ENCODE measurements at places on chromosomes 1 and 21.
A peak's percentile ranks its signal among the peaks of the same experiment; 100 is the strongest.

- no peak for DNase-seq
These were observed 130.6 kb downstream of the SNX7 start for GRCh38 chr1:98792123-98792522.

DNA sequence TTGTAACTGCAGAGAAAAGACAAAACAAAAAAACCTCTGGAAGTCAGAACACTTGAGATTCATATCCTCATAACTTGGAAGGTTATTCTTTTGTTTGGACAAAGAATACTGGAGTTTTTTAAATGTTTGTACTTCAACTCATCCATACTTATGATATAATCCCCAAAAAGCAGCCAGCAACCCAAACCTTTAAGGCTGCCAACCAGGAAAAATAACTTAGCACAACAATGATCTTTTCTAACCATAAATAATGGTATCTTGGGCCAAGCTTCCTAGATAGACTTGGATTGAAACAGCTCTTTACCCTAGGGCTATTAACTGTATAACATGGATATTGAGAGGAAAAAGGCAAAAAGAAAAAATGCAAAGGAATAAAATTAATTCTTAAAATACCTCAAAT, 335.1 kb downstream of the LTN1 start:
- no peak for DNase-seq

DNA sequence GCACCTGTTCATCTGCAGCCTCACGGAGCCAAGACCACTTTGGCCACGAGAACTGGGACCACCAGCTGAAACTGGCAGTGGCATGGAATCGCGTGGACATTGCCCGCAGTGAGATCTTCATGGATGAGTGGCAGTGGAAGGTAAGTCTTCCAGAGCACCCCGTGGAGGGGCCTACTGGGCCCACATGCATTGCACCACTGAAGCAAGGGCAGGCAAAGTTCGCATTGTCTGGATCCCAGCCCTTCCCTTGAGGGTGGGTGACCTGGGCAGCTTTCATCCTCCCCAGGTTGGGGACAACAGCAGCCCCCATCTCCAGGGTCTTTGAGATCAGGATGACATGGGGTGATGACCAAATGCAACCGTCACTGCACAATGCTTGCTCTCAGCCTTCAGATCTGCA, 37.5 kb downstream of the TRPM2 start:
- DNase-seq, result no peak

GRCh38 chr21:29145852-29146453, 15.5 kb downstream of the MAP3K7CL start:
- no peak for DNase-seq

- no peak for DNase-seq
These were observed 31.3 kb downstream of the PTGFRN start for GRCh38 chr1:116940814-116941599.

DNA sequence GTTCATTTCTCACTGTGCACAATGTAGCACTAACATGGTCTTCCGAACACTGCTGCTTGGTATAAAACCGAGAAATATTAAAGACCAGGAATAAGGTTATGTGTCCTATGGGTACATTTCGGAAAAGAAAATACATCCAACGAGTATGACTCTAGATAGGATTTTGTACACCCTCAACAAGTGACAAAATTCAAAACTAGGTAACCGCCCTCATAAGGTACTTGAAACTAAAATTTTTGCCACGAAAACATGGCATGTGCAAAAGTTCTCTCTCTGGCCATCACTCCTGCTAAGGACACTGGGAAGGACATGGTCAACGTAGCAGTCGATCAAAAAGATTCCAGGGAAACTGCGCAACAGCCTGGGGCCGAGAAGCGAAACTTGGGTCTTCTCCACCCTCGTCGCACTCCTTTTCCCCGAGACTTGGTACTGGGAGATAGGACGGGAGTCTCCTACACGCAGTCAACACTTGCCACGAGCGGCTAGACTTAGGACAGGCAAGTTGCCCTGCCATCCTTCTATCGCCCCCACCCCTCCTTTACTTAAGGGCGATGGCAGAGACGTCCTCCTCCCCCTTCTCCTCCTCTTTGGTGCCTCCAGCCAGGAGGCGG, 338 bp upstream of the TOR1AIP1 start:
- DNase-seq, result peak; percentile 85

GRCh38 chr1:45833361-45833760, 29.9 kb downstream of the MAST2 start:
- no peak for DNase-seq

- DNase-seq, result no peak
These were observed 417.8 kb downstream of the MRPL39 start for GRCh38 chr21:25189497-25189896.

GRCh38 chr1:52296345-52296744, 69.7 kb downstream of the CC2D1B start:
- peak; percentile 70 for DNase-seq

- no peak for DNase-seq
These were observed 42.0 kb downstream of the MTR start for GRCh38 chr1:236837115-236837514.

DNA sequence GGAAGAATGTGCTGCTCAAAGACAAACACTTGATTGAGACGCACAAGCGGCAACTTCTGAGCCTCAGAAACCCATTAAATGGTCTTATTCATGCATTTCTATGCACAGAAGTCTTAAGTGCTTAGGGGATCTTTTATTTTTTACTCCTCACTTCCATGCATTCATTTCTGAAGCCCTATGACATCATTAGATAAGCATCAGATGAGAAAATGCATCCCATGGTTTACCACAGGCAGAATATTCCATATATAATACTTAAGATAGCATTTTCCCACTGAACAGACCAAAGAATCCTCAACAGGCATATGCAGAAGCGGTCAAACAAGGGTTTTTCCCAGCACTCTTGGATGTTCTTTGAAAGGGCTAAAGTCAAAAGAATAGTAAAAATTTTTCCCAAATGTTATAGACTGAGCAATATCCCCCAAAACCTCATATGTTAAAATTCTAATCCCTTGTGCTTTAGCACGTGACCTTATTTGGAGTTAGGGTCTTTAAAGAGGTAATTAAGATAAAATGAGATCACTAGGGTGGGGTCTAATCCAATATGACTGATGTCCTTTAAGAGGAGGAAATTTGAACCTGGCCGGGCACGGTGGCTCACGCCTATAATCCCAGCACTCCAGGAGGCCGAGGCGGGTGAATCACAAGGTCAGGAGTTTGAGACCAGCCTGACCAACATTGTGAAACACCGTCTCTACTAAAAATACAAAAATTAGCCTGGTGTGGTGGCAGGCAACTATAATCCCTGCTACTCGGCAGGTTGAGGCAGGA, 22.6 kb upstream of the FAM89A start:
- no peak for DNase-seq

- DNase-seq, result no peak
These were observed 3.0 kb downstream of the ALX3 start for GRCh38 chr1:110067479-110067892.

GRCh38 chr1:57307392-57308170, 116.3 kb downstream of the DAB1 start:
- no peak for DNase-seq

DNA sequence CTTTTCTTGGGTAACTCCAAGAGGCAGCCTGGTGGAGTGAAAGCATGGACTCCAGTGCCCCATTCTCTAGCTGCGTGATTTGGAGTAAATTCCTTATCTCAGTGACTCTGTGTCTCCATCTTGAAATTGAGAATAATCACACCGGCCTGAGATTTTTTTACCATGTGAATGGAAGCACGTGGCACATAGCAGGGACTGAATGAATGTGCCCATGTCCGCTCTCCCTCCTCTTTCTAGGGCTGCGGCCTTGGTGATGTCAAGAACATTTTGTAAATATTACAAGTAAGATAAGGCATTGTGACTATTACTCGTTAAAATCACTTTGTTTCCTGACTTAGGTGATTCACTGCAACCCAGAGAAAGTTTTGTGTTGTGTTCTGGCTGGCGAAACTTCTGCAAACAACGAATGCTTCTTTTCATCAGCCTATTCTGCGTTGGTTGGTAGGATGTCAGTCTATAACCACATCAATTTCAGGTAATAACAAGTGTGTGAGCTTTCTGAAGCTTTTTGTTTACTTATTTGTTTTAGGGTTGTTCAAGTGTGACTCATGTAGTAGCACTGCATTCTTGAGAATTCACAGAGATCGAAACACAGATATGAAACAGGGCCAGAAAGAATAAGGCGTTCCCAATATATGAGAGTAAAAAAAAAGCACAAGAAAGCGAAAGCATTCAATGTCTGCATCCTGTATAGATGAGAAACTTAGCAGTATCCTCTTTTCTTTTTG, 135.7 kb upstream of the SLC45A1 start:
- DNase-seq, result no peak

DNA sequence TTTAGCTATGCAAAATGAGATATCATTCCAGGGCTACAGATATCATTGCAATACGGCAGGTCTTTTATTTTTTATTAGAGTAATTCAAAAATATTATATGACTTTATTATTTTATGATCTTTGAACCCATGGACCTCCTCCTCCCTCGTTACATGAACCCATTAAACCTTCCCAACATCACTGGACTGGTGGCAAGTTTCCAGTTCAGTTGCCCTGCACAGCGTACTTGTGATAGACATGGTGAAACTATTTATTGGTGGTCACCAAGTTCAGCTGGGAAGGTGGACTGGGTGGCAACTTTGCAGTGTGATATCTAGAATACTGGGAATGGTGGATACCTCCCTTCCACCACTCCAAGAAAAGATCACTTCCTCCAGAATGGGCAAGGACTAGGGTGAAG, 52.5 kb downstream of the SLC30A10 start:
- no peak for DNase-seq

DNA sequence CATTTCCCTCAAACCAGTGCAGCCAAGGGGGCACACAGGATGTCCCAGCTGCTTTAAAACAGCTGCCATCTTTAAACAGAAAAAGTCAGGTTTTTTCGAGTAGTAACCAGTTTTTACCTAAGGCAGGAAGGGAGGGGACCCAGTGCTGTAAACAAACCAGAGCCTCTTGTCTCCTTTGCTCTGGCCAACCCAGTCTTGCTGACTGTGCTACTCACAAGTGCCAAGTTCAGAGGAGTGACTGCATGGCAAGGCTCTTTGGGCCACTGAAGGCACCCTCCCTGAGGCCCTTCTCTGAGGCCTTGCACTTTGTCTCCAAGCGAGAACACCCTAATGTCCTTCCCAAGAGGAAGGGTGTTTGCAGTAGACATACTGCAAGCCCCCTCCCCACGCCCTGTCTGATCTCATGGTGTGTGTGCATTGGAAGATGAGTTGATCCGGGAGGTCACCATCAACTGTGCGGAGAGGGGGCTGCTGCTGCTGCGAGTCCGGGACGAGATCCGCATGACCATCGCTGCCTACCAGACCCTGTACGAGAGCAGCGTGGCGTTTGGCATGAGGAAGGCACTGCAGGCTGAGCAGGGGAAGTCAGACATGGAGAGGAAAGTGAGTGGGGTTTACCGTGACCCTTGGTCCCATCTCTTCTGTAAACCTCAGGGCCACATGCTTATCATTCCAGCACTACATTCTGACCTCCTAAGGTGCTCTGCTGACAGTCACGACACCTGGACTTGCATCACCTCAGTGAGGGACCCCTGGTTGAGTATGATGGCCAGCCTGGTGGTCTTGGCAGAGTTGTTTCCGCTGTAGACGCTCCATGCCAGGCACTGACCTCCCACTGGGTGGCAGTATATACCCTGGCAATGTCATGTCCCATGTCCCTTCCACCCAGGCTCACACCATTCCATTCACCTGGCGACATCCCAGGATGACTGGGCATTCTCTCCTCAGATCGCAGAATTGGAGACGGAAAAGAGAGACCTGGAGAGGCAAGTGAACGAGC, 4.7 kb downstream of the DNALI1 start:
- no peak for DNase-seq

DNA sequence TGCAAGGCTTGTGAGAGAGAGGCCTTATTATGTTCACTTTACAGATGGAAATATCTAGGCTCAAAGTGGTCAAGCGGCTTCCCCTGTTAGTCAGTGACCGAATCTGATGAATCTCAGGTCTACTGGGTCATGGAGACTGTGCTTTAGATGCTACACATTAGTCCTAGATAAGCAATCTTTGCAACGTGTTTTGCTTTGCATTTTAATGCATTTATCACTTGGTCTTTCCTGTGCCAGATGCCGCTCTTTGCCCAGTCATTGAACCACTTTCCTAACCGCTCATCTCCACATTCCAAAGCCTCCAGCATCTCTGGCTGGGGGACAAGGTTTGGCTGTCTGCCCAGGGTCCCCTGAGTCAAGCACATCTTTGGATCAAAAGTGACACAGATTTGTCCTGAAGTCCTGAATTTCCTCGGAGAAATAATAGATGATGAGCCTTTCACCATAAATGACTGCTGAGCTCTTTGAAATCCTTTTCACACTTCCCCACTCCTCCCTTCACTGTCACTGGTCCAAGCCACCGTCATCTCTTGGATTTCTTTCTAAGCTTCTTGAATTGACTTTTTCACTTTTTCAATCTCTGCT, 96.0 kb upstream of the USP24 start:
- no peak for DNase-seq

GRCh38 chr1:50333595-50333974, 89.7 kb downstream of the DMRTA2 start:
- DNase-seq, result peak; percentile 6

DNA sequence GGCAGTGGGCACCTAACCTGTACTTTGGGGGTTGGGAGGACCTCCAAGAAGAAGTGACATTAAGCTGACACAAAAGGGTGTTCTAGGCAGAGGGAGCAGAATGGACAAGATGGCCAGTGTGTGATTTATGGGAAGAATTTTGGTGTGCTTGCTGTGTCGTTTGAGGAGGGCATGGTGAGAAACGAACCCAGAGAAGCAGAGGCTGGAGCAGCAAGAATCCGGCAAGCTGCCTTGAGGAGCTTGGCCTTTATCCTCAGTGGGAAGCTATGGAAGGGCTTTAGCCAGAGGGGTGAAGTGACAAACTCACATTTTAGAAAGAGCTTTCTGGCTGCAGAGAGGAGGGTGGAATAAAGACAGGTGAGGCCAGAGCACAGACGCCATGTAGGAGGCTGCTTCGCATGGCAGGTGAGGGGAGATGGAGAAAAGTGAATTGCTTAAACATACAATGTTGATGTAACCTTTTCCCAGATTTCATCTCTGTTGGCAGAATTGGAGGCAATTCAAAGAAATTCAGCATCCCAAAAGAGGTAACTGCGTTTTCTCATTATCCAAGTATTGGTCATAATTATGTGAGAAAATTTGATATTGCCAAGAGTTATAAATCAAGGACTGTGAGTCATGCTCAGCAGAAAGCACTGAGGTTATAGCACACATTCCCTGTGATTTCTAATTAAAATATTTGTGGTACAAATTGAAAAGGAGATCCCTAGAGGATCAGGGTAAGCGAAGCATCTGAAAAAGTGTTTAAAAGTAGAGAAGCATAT, 26.5 kb downstream of the TRIM45 start:
- peak; percentile 18 for DNase-seq

DNA sequence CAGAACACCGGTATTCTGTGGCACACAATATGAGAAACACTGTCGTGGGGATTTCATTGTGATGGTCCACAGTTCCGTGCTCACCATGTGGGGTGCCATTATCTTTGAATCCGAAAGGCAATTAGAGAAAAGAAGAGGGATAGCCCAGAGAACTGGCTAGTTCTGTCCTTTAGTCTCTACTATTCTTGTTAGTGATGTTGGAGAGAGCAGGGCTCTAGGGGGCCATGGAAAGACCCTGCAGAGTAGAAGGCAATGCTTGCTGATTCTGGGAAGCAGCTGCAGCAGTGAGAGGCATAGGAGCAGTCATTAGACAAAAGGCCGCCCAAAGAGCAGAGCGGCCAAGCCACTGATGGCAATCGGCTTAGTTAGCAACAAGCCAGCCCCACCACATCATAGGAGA, 146.3 kb downstream of the TSEN15 start:
- no peak for DNase-seq

GRCh38 chr21:33228455-33228854, 1.3 kb upstream of the IFNAR2 start:
- DNase-seq, result no peak

- DNase-seq, result peak; percentile 80
These were observed 779 bp upstream of the DEGS1 start for GRCh38 chr1:224182057-224182865.
